ENCODE measurements at places on chromosomes 1 and 21.
A peak's percentile ranks its signal among the peaks of the same experiment; 100 is the strongest.

DNA sequence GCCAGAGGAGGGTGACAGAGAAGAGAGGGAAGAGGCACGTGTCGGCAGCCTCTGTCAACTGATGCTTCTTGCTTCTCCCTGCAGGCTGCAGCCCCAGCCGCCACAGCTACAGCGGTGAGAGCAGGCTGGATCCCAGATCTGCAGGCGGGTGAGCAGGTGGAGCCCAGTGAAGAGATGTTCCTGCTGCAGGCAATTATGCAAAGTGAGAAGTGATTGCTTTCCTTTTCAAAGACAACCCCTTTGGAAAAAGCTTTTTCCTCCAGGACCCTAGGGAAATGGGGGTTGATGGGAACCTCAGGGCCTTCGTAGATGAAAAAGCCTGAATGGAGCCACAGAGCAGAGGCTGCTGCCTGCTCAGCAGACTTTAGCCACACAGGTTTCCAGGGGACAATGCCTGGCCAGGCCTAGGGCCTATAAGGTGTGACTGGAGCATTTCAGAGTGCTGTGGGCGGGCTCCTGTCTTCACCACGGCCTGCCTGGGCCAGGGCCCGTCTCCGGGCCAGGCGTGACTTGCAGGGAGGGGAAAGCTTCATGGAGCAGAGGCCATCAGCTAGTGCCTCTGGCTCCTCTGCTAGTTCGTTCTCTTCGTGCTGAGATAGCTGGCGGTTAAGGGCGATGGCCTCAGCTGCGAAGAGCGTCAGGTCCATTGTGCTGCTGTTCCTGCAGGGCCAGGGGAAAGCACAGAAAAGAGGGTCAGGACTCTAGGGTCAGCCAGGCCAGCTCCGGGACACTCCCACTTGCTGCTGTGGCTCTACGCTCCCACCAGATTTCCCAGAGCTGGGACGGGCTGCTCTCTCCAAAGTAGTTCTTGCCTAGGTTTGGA lies 6.9 kb upstream of the KNCN start:
- no peak for DNase-seq

DNA sequence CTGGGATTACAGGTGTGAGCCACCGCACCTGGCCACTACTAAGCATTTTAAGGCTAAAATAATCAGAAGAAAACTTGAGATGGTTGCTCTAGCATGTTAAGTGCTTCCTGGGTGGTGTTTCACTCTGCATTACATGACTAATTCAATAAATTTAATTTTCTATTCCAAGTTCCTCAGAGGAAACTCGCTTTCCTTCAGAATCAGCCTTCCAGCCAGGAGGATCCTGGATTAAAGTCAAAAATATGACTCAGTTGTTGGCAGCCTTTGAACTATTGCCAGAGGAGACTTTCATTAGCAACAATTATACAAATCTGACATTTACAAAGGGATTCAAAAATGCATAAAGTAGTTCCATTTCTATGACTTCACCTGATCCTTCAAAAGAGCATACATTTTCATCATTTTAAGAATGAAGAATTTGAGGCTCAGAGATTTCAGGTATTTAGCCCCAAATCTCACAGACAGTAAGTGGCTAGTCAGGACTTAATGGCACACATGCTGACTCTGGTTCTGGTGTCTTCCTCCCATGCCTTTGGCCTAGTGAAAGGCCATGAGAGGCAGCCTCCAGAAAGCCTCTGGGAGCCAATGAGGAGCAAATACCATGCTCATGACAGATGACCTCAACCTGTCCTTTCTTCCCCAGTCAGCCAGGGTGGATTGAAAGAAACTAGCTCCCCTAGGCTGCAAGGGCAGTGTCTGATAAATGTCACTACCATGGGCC lies 115.7 kb downstream of the MAP3K21 start:
- DNase-seq: no peak

GRCh38 chr21:34534522-34534921 lies 22.5 kb upstream of the KCNE1 start:
- DNase-seq: no peak

- no peak for DNase-seq
These were observed 4.4 kb upstream of the MAPKAPK2 start for GRCh38 chr1:206680279-206680678.

GRCh38 chr1:150009604-150010392 lies 728 bp downstream of the OTUD7B start:
- peak; percentile 22 for DNase-seq

DNA sequence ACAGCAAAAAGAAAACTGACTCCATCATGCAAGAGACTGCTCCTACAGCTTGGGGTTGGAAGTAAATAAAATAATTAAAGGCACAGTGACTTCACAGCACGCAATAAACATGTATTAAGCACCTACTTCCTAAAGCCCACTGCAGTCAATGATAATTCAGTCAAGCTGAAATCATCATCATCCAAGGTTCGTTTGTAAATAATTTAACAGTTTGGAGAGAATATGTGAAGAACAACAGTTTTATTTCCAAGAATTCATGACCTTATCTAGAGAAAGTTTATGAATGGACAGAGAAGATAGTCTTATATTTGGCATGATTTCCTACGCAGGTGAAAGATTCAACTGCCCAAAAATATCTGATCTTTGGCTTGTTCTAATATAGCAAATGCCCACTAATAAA lies 86.8 kb downstream of the SMYD3 start:
- no peak for DNase-seq

DNA sequence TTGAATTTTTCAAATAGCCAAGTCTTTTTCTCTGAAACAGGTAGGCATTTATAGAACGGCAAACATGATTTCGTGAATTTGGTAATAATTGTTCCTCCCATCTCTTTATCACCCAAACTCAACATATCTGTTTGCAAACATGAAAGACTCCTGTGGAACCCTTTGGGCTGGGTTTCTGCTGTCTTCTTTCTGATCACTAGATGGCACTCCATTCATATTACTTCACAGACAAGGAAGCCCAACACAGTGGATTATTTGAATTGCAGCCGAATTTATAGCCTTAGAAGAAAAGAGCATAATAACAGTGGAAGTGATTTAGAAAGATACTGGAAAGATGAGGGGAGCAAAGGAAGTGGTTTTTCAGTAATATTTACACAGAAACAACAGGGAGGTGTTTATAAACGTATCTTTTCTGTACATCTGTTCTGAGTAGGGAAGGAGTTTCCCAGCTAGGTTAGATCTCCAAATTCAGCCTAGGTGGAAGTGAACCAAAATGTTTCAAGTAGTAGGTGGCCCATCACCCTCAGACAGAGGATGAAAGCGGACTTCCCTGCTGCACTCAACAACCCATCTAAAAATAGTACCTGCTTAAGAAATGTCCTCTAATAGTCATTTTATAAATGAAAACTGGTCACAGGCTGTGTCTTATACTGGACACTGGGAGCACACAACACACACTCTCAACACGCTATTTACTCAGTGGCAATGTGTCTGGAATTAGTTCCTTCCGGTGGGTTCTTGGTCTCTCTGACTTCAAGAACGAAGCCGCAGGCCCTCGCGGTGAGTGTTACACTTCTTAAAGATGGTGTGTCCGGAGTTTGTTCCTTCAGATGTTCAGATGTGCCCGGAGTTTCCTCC lies 67.6 kb downstream of the MAP3K21 start:
- no peak for DNase-seq

- DNase-seq: no peak
These were observed 29.6 kb downstream of the CLIC6 start for GRCh38 chr21:34698270-34699015.

- DNase-seq: no peak
These were observed 25.2 kb upstream of the PRDX6 start for GRCh38 chr1:173451981-173452380.

DNA sequence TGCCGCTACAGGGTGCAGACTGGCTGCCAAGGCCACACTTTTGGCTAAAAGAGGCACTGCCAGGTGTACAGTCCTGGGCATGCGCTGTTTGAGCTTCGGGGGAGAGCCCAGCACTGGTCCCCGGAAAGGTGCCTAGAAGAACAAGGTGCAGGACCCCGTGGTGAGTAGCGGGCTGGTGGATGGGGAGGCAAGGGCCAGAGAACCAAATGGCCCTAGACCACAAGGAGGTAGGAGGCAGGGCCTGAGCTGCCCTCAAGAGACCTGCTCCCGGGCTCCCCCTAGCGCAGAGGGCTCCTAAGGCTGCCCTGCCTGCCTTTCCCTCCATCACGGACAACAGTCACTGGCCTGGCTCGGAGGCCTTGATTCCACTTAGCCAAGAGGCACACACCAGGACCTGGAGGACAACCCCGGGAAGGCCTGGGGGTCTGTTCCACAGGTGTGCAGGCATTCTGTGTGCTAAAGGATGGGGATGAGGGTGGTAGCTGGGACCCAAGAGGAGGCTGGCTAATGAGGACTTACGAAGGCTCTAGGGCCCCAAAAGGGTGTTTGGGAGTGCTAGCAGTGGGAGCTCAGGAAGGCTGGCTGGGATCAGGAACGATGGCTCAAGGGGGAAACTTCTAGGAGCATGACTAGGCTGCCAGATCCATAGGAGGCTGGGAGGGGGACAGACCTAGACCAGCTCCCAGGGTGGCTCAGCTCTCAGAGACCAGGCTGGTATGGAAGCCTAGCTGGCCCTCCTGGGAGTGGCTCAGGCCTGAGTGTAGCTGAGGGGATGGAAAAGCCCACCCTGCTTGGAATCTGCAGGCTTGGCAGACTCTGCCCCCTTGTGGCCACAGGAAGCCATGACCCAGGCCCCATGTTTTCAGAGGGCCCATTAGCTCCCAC lies 742 bp downstream of the ARTN start:
- DNase-seq: no peak

DNA sequence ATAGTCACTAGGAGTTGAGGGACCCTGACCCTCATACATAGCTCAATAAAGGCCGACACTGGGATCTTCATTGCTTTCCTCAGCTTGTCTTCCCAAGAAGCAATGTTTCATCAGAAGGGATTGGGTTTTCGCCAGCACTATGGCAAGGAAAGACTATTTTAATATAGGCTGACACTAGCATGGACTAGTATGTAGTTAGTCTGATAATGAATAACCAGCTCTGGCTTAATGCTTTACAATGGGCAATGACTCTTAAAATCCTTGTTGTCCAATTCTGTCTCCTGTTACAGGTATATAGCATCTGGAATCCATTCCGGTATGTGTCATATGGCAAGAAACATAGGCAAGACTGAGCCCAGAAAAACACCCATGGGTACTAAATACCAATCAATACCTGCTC lies 15.3 kb upstream of the SYT2 start:
- DNase-seq: no peak

DNA sequence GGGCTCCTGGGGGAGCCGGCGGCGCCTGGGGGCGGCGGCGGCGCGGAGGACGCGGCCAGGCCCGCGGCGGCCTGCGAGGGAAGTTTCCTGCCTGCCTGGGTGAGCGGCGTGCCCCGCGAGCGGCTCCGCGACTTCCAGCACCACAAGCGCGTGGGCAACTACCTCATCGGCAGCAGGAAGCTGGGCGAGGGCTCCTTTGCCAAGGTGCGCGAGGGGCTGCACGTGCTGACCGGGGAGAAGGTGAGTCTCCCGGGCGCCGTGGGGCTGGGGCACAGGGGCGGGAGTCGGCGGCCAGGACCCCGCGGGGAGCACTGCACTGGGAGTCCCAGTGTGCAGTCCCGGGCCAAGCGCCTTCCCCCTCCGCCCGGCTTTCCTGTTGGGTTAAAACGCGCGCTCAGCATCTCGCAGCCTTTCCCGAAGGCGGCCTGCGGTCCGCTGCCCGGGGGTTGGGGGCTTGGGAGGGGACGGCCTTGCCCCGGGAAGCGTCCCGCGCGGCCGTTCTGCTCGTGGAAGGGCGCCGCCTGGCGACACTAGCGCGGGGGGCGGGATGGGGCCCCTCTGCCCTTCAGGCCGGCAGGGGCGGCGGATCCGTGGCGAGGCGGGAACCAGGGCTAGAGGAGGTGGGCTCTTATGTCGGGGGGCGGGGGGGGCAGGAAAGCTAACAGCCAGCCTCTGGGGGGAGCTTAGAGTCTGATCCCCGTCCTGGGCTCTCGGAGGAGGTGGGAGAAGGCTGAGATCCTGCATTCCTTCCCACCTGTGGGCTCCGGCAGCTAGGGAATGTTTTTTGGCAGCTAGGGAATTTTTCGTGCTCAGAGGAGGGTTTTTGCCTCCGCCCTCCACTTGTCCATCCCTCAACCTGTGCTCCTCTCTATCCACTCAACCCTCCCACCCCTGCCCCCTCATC lies 1.1 kb downstream of the HUNK start:
- DNase-seq: no peak

- DNase-seq: peak; percentile 35
These were observed 73.2 kb upstream of the ABCG1 start for GRCh38 chr21:42145569-42146272.

DNA sequence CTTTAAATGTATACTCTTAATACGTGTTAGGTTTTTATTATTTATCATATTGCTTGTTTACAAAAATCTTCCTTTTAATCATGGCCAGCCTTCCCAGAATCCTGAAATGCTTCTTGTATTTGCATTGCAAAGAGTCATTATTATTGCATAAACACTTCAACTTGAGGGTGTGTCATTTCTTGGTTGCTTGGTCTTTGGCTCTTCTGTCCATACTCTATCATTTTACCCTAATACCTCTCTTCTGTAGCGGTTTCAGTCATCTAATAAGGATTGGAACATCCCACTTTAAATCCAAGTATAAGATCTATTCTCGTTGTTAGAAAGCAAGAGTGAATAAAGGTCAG lies 200.6 kb upstream of the CACYBP start:
- no peak for DNase-seq

DNA sequence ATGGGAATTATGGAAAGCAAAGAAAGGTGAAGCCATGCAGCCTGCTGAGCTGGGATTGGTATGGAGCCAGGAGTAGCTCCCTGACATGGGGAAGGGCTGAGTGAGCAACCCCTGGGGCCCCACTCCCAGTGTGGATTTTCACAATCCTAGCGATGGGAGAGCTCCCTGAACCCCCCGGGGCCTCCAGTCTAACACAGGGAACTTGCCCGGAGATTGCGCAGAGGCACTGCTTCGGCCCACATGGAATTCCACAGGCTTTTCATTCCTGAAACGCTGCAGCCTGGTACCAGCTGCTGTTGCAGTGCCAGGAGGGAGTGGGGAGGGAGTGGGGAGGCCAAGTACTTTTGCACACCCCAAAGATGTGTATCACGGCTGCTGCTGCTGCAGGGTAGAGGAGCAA lies 110.4 kb upstream of the C21orf91 start:
- no peak for DNase-seq

- DNase-seq: no peak
These were observed 68.6 kb downstream of the RPAP2 start for GRCh38 chr1:92367496-92367895.

DNA sequence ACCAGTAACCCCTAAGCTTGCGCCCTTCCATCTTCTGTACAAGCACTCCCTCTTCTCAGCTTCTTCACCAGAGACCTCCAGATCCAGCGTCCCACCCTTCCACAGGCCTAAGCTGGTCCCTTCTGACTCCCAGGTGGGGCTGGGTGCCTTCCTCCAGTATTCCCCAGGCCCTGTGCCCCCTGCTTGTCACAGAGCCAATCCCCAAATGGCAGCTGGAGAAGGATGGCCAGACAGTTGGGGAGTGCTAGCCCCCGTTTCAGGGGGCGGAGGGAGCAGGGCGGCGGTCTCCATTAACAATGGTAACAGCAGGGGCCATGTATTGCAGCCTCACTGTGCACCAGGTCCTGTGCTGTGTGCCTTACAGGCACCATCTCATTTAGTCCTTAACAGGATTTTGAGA lies 85.7 kb downstream of the KCNN3 start:
- no peak for DNase-seq

DNA sequence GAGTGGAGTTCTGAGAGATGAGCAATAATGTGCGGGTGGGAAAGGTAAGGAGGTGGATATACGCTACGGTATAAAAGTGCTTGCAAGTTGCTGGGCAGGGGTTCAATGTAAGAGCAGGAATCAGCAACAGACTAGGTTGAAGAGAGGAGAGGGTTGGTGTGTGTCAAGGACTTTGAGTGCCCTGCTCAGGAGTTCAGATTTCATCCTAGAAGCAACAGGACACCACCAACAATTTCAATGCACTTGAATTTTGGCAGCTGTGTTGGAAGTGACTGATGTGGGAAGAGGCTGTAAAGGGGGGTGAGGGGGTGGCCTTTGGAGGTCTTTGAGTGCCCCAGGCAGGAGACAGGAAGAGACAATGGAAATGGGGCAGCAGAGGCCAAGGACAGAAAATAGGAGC lies 57.3 kb downstream of the RHOU start:
- DNase-seq: no peak

Data from activated T-helper 1 cell treated with anti-CD3 and anti-CD28 coated beads, Interleukin-2, amount 50 U/mL, for 16 hours (primary cell).